ENCODE measurements at places on chromosomes 11 and 22.

DNA sequence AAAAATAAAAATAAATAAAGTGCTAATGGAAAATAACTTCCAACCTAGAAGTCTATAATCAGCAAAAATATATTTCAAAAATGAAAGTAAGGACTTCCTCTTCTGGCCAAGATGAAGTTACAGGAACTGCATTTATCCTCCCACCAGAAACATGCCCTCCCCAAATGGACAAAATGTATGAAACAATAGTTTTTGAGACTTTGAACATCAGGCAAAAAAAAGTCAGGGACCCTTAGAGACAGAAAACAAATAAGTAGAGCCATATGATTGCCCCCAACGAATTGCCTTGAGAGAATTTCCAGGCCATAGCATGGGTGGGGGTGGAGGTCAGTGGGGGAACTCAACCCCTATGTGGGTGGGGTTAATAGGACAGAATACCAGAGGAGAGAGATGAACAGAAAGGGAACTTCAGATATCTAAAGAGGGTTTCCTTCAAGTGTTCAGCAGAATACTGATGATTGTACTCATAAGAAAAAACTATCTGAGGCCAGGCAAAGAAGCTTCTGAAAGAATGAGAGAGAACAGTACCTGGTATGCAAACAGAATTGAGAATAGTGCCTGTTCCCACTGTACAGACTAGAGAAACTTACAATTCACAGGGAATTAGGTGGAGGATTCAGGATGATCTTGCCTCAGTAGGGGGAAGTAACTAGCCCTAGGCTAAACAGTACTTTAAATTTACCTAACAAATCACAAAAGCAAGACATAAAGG lies 26.6 kb upstream of the IL10RA start:
- DNase-seq: no peak

GRCh38 chr11:111983187-111983986 lies 41.8 kb upstream of the DLAT start:
- DNase-seq: no peak

DNA sequence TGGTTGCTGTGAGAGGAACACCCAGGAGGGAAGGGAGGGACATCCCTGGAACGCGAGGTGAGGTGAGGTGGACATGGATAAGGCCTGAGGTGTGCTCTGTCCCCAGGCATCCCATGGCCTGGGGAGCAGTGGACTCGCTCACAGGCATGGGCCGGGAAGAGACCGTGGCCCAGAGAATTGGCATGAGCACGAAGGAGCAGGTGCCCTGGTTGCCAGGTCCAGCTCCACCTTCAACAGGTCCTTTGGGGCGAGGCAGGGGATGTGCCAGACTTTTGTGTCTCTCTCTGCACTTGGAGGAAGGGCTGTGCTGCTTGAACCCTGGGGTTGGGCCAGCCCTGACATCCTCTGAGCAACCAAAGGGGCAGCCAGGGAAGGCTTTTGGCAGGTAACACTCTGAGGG lies 21.5 kb downstream of the MUC6 start:
- no peak for DNase-seq

GRCh38 chr11:19511413-19512183 lies 201.0 kb upstream of the NAV2 start:
- peak; percentile 35 for DNase-seq

DNA sequence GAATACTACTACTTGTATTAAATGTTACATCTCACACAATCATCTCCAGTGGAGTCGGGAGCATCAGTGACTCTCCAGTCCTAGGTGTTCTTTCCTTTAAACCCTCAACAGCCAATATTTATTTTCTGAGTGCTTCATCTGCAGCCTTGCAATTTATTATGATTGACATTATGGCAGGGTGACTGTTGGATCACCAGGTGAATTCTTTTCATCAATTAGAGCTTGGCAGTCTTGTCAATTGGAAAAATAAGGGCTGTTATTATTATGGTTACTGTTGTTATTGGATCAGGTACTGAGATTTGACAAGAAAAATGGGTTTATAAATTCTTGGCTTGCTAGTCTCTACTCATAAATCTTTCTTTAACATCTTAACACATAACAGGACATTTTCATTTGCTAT lies 27.5 kb upstream of the HTATIP2 start:
- DNase-seq: no peak

DNA sequence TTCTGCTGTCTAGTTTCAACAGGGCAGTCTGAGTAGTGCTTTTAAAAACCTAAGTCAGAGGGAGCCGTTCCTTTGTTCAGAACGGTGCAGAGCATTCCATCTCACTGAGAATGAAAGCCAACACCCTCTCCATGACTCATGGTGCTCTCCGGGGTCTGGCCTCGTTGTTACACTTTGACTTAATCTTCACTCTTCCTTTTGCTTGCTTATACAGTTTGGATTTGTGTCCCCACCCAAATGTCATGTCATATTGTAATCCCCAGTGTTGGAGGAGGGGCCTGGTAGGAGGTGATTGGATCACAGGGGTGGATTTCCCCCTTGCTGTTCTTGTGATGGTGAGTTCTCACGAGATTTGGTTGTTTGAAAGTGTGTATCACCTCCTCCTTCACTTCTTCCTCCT lies 292.2 kb downstream of the ST3GAL4 start:
- DNase-seq: peak; percentile 55

DNA sequence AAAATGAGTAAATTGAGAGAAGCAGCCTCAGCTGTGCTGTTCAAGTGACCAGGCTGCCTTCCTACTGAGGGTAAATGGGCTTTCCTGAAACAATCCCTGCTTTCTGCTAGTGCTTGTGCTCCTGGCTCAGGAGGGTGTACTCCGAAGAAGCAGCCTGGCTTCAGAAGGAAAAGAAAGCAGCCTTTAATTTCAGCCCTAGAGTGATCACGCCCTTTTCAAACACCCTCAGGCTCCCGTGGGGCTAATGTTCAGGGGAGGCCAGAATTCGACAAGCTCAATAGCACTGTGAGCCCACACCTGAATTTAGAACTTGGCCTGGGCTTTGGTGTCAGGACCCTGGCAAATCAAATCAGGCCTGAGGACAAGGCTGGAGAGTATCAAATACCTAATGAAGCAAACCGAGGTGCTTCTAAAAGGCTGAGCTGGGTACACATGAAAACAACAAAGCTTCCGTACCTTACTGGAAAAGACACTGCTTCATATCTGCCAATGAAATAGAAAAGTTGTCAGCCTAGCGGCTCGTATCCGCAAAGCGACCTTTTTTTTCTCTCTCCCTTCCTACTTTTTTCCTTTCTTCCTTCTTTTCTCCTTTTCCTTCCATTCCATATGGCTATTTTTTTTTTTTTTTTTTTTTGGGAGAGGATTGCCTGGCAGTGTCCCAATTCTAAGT lies 387.8 kb downstream of the SOX6 start:
- DNase-seq: peak; percentile 22

GRCh38 chr11:62104816-62105653 lies 18.8 kb upstream of the INCENP start:
- DNase-seq: peak; percentile 71

DNA sequence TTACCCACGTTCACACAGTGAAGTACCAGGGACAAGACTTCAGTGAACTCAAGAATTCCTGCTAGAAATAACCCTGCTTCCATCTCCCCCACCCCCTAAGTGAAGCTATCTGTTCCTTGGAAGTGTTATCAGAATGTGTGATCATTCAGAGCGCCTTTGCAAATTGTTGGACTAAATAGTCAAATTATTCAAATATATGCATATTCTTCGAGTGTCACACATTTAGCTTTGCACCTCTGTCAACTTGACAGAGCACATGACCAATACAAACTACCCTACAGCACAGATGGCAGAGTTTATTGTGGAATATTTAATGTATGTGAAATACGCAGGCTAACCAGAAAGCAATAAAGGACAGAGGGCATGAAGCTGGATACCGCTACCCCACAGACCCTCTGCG lies 2.6 kb upstream of the BDNF start:
- DNase-seq: no peak

DNA sequence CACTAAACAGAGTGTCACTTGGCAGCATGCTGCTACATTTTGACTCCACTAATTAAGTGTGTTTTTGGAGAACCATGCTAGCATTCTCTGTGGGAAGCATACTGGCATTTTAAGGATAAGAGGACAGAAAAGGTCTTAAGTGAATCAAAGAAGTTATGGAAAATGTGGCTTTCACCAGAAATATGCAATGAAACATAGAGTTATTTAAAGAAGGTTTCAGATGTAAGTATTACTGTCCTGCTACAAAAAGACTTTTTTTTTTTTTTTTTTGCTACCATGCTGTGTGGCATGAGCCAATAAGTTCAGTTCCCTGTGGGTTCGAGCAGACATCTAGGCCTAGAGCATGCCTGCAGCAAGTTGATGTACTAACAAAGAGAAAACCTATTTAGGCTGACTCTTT lies 187.6 kb downstream of the MSANTD4 start:
- DNase-seq: no peak

DNA sequence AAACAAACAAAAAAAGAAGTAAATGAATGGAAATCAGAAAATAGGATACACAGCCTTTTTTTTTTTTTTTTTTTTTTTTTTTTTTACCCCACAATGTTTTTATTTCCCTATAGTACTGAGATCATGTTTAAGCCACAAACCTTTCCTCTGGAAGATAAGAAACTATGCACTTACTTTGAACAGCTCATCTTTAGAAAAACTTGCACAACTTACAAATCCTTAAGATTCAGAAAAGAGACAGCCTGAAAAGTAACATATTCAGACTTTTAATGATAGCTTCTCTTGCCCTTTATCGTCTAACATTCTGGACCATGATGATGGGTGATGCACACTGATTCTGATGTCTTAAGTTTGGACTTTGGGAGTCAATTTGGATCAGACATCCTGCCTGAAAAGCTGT lies 80.3 kb downstream of the TNRC6B start:
- DNase-seq: peak; percentile 61

DNA sequence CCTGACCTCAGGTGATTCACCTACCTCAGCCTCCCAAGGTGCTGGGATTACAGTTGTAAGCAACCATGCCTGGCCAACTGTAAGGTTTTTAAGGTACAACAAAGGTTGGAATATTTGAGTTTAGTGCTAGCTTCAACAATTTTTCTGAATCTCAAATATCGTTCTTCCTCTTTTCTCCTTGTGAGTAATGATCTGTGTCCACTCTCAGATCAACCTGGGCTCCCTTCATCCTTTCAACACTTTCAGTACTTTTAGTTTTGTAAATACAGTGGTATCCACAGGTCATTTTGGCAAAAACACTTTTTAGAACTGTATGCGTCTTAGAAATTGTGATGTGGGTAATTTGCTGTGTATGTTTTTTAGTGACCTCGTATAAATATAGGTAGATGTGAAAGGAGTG lies 7.9 kb downstream of the PACS1 start:
- DNase-seq: no peak

DNA sequence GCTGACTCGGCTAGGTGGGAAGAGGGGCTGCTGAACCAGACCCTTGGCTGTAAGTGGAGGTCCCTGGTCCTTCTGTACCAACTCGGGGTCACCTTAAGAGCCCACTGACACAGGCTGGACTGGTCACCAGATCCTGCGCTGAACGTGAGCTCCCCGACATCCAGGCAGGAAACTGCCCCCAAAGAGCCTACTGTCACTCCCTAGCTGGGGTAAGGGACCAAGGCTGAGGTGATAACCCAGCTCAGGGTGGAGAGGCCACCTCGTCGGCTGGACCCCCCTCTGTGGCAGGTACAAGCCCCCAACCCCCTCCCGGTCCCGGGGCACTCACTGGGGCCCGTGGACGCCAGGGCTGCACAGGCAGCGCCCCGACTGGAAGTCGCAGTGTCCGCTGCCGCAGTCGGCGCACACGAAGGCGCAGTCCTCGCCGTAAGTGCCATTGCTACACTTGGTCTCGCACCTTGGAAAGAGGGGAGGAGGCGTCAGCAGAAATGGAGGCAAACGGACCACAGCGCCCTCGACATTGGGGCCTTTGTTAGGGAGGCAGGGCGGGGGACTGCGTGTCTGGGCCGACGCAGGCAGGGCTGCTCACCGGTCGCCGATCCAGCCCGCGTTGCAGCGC lies 7.4 kb downstream of the SCARF2 start:
- DNase-seq: no peak

DNA sequence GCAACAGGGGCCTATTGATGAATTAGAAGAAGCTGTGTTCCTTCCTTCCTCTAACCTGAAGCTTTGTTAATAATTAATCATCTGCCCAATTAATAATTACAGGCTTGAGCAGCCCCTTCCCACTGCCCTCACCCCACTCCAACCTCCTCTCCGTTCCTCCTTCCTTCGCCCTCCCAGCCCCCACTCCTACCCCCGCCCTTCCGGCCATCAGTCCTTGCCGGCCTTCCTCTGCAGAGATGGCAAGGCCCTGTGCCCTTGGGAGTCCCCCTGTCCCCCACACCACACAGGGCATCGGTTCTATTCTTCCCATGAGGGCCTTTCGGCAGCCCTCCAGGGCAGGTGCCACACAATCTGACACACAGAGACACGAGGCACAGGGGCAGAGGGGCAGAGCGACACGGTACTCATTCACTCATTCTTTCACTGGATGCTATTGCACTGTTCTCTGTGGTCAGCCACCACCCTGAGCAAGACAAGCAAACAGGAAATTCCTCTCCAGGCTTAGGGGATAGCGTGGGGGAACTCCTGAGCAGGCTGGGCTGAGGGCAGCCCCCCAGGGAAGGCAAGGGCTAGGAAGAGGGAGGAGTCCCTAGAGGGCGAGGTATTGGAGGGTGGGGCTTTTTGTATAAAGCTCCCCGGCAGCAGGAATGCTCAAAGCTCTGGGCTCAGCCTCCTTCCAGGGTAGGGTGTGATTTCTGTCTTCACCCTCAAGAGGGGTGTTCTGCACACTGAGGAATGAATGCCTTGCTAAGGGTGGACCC lies 14.7 kb downstream of the MGAT3 start:
- peak; percentile 88 for DNase-seq

GRCh38 chr11:24705474-24705873 lies 208.6 kb downstream of the LUZP2 start:
- no peak for DNase-seq

GRCh38 chr11:39037611-39038010 lies 2421.8 kb downstream of the LRRC4C start:
- peak; percentile 0 for DNase-seq

DNA sequence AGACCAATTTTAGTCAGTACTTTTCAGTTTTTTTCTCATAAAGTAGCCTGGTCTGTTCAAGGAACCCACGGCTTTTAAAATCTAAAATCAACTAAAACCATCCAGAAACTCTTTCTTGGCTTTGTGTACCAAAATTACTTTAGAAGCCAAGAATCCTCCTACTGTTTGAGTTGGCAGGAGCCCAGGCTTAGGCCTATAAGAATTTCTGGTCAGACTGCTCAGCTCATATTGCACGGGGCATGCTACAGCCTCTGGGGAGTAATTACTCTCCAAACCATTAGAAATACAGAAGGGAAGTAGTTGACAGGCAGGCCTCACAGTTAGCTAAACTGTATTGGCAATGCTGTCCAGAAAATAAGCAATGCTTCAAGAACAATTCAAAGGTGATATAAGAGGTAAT lies 1862.9 kb upstream of the RAG2 start:
- DNase-seq: peak; percentile 93

- DNase-seq: no peak
These were observed 41.1 kb downstream of the RBFOX2 start for GRCh38 chr22:35987487-35987886.

- DNase-seq: no peak
These were observed 11.8 kb downstream of the TMEM184B start for GRCh38 chr22:38260761-38261681.

- no peak for DNase-seq
These were observed 353.7 kb downstream of the MIAT start for GRCh38 chr22:27011133-27011532.

- peak; percentile 67 for DNase-seq
These were observed 23.9 kb upstream of the TCF20 start for GRCh38 chr22:42294034-42294985.
